ENCODE measurements at places on chromosomes 13 and 19.
A peak's percentile ranks its signal among the peaks of the same experiment; 100 is the strongest.

DNA sequence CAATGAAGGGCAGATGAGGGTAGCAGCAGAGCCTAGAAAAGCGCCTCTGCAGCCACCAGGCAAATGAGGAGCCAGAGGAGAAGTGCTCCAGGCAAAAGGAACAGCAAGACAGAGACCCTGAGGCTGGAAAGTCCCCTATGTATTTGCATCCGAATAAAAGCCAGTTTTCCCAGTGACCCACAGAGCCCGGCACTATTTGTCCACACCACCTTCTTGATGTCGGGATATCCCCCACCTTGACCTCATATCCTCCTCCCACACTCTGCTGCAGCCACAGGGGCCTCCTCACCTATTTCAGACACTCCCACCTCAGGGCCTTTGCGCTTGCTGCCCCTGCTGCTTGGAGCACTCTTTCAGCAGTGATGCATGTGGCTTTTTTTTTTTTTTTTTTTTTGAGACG, 6.6 kb downstream of the ATG4D start:
- DNase-seq, result no peak

DNA sequence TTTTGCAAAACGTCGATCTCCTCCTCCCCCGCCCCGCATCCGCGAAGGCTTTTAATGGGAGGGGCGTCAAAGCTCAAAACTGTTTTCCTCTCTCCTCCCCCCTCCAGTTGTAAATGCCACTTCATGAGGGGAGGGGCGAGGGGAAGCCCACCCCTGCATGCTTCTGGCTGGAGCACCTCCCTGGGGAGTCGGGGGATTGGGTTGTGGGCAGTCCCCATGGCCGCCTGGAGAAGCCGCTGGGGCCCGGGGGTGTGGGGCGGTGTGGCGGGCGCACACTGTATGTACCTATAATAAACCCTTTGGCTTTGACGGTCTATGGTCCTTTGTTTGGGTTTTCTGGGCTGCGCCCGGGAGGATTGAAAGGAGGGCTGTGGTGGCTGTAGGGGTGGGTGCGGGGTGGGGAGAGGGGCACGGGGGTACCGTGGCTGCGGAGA, 505 bp upstream of the SHKBP1 start:
- DNase-seq, result no peak

DNA sequence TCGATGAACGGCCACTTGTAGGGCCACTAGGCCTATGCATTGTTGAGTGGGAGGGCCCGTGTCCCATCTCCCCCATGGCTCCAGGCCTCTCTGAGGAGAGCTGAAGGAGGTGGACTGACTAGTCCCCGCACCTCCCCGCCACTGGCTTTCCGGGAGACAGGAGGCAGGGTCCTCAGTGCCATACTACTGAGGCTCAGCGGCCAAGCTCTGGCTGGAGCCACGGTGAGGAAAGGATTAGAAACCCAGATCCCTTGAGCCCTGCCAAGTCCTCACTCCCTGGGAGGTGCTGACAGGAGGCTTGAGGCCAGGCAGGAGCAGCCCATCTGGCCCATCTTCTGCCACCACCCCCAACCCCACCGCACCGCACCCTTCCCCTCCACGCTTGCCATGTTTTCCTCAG, 29.0 kb downstream of the CCDC8 start:
- no peak for DNase-seq

- DNase-seq, result no peak
These were observed 752.8 kb upstream of the MIR17HG start for GRCh38 chr13:90594681-90595080.

DNA sequence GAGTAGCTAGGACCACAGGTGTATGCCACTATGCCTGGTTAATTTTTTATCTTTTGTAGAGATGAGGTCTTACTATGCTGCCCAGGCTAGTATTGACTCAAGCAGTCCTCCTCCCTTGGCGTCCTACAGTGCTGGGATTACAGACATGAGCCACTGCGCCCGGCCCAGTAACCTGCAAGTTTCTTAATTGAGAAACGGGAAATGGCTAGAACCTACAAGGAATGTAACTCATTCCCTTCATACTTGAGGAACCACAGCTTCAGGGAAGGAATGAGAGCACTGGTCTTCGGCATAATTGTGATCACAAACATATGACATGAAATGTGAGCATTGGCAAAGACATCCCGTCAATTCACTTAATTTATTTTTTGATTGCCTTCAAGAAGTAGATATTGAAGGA, 157.0 kb downstream of the KLF5 start:
- DNase-seq, result no peak

DNA sequence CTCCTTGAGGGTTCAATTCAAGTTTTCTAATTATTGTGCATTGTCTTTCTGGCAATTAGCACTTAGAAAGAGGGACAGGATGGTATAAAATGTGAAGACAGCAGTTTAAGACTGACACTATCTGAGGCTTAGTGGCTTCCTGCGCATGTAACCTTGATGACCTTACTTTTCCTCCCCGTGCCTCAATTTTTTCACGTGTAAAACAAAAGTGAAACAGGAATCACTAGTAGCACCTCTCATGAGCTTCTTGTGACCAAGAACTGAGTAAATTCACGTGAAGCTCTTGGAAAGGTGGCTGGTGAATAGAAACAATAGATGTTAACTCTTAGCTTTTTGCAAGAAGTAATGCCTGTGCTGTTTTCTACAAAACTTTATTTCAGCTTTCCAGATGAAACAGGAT, 233.9 kb downstream of the LMO7 start:
- DNase-seq, result no peak

GRCh38 chr19:34310494-34310981, 54.5 kb upstream of the GPI start:
- DNase-seq, result no peak

DNA sequence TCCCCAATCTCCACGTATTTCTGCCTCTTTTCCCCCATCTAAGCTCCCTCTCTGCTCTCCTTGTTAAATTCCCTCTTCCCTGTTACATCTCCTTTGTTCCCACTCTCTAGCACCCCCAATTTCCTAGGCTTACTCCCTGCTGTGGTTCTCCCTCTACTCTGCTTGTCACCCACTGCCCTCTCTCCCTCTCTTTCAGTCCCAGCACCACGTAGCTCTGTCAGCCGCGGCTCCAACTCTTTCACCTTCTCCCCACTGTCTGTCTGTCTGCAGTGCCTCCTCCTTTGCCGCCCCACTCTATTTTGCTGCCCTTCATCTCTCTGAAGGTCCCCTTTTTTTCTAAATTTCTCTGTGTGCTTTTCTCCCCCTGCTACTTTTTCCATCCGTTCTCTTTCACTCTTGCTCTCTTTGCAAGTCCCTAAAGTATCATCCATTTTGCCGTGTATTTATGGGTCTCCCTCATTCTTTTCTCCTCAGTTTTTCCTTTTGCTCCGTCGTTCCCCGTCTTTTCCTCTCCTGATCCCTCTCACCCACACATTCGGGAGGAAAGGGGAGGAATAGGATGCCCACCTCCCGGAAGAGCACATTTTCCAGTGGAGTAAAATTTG, 937 bp downstream of the ZNF841 start:
- no peak for DNase-seq

GRCh38 chr13:31011193-31011860, 78.9 kb downstream of the TEX26 start:
- no peak for DNase-seq

DNA sequence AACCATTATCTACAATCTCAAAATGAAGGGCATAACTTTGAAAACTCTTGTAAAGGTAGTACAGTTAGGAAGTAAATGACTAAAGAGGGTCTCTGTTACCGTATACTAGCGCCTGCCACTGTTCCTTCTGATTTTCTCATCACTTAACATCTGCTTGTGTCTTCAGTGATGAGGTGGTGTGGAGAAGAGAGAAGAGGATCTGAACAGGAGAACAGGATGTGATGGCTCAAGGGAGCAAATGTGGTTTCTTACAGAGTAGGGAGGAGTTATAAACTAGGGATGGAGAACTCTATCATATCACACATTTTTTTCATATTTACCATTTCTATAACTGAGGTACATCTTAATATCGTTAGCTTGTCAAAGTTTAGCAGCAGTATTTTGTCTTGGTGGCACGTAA, 1.1 kb downstream of the KCTD4 start:
- no peak for DNase-seq

GRCh38 chr13:113792886-113793717, 34.1 kb downstream of the TMEM255B start:
- DNase-seq, result no peak

DNA sequence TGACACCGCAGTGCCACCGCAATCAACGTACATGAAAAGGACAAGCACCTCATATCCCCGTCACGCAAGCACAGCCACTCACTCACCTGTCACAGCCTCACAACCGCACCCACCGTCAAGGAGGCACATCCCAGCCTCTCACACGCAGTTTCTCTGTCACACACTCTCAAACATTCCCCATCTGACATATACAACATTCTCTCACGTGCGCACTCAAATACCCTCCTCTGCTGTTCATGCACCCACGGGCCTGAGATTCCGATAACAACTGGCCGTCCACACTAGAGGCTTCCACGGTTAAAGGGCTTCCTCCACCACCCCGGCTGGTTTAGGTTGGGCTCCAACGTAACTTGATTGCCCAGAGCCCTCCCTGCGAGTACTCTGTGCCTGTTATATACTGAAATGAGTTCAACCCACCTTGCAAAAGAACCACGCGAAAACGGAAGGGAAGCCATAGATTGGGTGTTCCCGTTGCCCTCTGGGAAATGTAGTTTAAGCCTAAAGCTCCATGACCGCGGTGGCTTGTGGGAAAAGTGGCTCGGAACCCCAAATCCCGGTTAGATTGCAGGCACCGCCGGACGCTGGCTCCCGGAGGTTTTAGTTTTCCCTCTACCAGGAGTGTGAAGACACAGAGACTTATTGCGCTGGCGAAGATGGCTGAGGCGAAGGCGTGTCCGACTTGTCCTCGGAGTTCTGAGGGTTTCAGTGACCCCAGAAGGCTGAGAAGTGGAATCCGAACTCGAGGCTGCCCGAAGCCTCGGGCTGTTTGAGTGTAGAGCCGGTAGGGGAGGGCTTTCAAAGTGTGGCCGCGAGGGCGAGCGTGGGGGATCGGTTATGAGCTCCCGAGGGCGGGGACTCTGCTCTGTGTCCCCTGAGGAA, at the start of gene ZNF573:
TSS of gene ZNF573 (minus strand) at position 460 of the 879 bp plus-strand sequence. CDS start 5,857 bp downstream, outside the sequence.
- DNase-seq, result peak; percentile 90

- no peak for DNase-seq
These were observed 179.6 kb upstream of the HTR2A start for GRCh38 chr13:47076500-47076899.

- no peak for DNase-seq
These were observed 145.4 kb downstream of the DNAJC3 start for GRCh38 chr13:95822303-95822702.

- DNase-seq, result no peak
These were observed 63.9 kb downstream of the LHFPL6 start for GRCh38 chr13:39538816-39539790.

- DNase-seq, result no peak
These were observed 12.0 kb upstream of the SHFL start for GRCh38 chr19:10074153-10074552.

DNA sequence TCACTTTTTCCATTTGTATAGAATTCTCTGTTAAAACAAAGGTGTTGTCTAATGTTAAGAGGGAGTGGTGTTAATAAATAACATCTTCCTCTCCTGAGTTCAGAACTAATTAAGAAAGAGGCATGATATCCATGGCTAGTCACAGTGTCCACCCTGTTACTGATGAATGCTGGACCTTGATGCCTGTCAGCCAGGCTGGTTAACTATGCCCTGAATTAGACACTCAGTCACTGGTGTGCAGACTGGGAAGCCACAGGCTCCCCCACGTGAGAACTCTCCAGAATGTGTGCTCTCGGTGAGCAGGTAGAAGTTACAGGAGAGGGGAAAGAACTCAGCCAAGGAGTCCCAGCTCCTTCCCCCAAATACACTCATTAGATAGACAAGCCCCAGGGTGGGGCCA, 56.1 kb upstream of the RNF113B start:
- DNase-seq, result no peak

GRCh38 chr19:10226376-10227025, 4.6 kb downstream of the S1PR2 start:
- DNase-seq, result no peak

DNA sequence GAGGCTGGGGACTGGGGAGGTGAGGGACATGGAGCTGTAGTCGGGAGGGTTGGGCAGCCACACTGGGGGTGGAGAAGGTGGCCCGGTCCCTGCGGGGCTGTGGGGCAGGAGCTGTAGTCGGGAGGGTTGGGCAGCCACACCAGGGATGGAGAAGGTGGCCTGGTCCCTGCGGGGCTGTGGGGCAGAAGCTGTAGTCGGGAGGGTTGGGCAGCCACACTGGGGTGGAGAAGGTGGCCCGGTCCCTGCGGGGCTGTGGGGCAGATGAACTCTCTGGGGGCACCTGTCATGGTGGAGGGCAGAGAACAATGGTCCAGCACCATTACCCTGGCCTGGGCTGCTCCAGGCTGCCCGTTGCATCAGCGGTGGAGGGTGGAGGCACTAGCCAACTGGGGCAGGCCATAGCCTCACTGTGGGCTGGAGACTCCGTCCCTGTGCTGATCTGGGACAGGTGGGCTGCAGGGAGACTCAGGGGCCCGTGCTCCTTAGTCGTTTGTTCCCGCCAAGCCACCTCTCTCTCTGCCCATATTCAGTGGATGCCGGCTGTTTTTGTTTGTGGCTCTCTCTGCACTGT, 51.4 kb downstream of the ATP11A start:
- DNase-seq, result no peak

DNA sequence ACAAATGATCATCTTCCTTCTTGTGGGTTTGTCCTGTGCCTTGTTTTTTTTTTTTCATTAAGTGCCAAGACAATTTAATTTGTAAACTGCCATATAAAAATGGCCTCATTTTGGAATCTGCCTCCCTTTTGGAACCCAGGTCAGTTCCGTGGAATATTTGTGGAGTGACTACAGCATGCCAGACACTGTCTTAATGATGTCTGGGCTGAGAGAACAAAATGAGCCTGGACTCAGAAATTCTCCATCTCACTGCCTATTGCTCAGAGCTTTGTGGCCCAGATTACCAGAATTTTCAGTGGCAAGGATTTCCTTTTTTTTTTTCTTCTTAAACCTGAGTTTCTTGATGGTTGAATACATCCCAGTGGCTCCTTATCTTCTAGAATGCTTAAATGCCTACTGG, 340.6 kb downstream of the ENOX1 start:
- DNase-seq, result no peak

- DNase-seq, result no peak
These were observed 73.4 kb downstream of the CBY2 start for GRCh38 chr13:45775401-45775963.

DNA sequence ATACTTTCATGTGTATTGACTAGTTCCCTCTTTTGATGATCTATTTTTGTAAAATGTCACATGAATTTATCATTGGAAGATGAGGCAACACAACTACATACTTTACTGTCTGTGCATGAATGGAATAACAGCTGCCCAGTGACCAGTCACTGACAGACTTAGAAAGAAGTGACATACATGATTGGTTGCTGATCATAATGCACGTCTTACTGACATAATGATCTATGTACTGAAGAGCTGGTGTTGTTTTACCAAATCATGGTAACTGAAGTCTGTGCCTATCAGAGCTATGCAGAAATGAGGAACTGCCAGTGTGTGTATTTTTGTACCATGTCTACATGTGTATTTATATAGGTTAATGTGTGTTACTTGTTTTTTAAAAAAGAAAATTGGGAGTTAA, 26.5 kb downstream of the GPR18 start:
- no peak for DNase-seq

DNA sequence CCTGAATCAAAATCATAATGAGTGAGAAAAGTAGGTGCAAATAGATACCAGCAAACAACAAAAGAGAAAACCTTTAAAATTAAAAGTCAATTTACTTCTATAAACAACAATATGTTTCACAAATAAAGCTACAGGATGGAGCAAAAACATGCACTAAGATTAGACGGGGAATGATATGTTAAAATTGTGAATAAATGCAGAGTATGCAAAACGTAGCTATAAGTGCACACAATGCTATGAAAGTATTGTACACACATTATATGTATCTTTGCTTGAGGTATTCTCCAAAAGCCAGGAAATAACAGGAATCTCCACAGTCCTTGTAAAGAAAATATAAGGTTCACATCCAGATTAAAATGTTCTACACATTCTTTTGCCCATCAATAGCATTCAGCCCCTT, 523.9 kb downstream of the EFNB2 start:
- no peak for DNase-seq
